DMS79 treated with DMSO at 0.1 percent for 48 hours (cell line): ENCODE measurements at places on chromosomes 4 and X.

- DNase-seq, result no peak
Measured at GRCh38 chr4:2795300-2795892, 2.5 kb downstream of the SH3BP2 start.

DNA sequence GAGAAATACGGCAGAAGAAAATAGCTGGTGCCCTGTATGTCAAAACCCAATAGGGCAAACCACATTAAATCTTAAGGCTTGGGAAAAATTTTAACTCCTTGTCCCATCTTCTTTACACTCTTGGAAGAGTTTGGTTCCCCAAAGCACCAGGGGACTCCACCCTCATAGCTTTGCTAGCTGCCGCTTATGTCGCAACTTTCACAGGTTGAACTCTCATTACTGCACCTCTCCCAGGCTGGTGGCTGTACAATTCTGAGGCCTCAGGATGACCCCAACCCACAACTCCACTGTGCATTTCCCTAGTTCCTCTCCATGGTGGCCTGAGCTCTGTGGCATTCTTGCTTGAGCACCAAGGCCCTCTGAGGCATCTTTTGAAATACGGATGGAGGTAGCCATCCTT, 1478.8 kb downstream of the FAM133A start:
- no peak for DNase-seq

DNA sequence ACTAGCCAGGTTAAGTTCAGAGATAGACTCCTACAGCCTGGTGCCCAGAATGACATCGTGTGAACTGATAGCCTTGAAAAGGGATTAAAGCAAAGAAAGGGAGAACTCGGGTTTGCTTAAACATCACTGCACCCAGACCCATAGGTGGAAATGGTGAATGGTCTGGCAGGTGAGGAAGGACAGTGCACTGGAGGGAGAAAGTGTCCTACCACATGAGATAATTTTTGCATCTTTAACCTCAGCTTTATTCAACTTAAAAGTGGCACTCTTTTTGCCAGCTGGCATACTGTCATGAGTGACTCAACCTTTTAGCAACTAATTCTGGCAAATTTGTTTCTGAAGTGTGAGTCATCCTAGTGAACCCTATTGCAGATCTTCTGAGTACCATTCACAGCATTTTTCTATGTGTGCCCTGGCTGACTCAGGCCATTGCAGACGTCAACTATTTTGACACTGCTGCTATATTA, 53.0 kb upstream of the DAPP1 start:
- peak; percentile 17 for DNase-seq

GRCh38 chr4:5793514-5793913, 82.5 kb downstream of the EVC start:
- DNase-seq, result no peak

GRCh38 chrX:20547611-20548051, 280.9 kb upstream of the RPS6KA3 start:
- DNase-seq, result no peak

DNA sequence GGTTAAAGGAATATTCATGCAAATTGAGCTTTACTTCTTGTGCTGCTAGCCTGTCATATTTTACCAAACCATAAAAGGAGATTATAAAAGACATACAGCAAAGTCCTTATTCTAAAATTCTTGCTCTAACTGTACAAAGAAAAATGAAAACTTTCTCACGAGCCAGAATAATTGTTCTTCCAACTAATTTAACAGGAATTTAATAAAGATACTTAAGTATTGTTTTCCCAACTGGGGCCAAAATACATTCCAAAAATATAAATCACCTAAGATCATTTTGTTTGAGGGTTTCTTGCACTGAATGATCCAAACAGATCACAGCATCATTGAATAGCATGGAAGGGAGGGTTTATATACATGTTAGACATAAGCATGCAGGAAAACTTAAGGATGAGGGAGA, 127.1 kb upstream of the PCDH18 start:
- no peak for DNase-seq

DNA sequence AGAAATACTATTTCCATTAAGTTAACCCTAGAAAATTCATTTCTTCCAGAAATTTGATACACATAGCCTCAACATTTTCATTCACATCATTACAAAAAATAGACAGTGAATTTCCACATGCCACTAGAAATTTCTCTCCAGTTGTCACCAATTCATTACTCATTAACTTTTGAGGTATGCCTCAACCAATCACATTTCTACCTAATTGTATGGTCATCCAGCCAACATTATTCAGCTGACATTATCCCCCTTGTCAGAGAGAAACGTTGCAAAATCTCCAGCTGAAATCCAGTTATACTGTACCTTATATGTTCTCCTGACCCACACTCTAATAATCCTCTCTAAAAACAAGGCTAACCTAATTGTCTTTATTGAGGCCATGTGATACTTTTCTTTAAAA, 24.8 kb downstream of the FRYL start:
- no peak for DNase-seq

DNA sequence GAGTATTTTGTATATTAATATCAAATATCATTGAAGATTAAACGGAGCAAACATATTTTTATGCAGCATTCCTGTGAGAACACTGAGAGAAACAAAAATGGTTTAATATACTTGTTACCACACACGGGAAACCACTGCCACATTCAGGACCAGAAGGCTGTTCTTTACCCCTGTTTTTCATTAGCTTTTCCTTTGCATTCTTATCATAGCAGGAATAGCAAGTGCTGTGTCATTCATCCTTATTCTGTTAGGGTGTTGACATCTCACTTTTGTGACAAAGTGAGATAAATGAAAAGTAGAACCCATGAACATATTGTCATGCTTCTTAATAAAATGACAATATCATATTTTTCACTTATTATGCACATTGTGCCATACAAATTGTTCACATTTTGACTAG, 212.4 kb upstream of the NDST4 start:
- no peak for DNase-seq

DNA sequence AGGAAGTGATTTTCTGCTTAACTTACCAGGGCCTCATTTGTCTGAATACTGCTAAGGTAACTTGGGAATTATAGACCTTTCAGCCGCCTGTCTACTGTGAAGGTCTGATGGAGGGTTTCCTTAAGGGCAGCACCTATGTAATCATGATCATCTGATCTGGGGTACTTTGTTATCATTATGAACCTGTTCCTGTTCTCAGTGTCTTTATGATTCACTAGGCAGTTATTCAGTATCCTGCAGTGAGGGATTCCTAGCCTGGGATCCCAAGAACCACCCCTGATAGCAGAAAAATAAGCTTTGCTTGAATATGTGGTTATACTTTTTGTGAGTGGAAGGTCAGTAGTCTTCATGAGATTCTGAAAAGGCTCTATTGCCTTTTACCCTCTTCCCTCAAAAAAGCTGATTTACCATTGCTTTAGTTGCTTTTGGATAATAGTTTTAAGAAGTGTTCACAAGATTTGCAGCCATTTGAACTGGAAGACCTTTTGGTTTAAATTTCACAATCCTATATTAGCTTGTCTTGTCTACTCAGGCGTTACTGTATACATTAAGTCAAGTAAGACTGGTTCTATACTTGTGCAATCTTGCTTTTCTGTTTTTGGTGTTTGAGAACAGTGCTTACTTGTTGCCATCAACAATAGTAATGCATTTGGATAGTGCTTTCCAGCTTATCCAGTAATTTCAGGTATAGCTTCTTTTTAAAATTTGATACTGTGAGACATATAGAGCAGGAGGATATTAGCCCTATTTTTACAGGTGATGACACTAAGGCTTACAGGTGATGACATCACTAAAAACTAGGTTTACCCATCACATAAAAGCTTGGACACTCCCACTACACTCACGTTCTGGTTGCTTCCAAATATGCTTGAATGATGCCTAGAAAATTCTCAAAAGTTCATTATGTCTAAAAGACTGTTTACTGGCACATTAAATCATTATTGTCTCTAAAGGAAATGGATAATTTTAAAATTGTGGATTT, 60.0 kb downstream of the FHIP1A start:
- no peak for DNase-seq

DNA sequence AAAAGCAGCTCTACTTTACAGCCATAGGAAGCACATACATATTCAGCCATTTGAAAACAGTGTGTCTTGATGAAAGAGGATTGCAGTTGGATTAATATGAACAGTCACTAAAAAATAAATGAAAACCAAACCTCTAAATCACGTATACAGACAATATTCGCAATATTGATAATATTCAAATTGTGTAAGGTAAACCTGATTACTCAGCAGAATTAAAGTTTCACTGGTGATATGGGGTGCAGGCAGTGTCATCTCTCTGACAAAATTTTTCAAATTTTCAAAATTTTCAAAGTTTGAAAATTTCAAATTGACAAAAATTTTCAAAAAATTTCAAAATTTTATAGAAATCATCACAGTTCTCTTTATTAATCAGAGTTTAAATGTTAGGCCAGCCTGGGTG, 55.7 kb downstream of the FAT4 start:
- no peak for DNase-seq

DNA sequence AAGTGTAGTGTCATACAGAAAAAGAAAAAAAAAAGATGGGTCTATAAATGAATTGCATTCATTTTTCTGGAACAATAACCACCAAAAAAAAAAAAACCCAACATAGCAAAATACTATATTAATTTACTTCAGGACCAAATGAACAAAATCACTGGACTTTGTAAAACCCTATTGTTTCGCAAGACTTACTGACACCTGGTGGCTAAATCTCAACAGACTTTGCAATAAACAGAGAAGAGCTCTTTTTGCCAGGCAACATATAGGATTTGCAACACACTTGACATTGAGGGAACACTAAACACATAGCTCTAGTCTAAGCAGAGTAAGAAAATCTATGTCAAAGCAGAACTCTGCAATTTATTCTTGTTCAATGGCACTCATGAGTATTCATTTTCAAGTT, 990.2 kb downstream of the STPG2 start:
- DNase-seq, result no peak

- DNase-seq, result no peak
Measured at GRCh38 chrX:20382518-20383297, 116.0 kb upstream of the RPS6KA3 start.
